ENCODE measurements at places on chromosomes 12 and 14. TPM values are rescaled to one million over a fixed set of nuclear protein-coding genes. Genes with fewer than 3 reads are reported as not detected.

The FKBP11 gene
- total RNA-seq: 57.0 TPM

The GAS2L3 gene
- 8.9 TPM for total RNA-seq

The PTPN6 gene
- total RNA-seq: 10.3 TPM

The PLA2G1B gene
- not detected for total RNA-seq

The MAP3K9 gene
- total RNA-seq: 4.7 TPM

The NOVA1 gene
- total RNA-seq: 6.2 TPM

The CFAP54 gene
- total RNA-seq: 1.6 TPM

The CAPRIN2 gene
- 29.7 TPM for total RNA-seq

The KRT71 gene
- total RNA-seq: not detected

The ADAMTS20 gene
- not detected for total RNA-seq

All from A549 treated with CpdA at 1 μM for 4 hours (cell line).